Midbrain (tissue), 1 donor: ENCODE measurements at places on chromosomes 12 and 14.
A peak's percentile ranks its signal among the peaks of the same experiment; 100 is the strongest.

GRCh38 chr12:57087010-57087690 lies 1.8 kb upstream of the NAB2 start:
- peak; percentile 57 for DNase-seq

DNA sequence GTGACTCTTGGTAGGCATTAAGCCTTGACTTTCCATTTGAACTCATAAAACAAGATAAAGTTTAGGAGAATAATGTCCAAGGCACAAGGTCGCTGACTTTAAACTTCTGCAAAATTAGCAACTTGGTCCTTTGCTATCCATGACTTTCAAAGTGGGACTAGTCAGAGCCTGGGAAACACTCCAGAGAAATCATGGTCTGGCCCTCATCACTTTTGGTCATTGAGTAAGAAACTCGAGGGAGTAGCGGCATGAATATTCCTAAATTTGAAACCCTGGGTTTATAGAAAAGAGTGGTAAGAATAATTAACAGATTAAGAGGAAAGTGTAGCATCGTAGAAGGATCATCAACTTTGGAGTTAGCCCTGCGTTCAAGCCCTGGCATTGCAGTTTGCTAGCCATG lies 16.9 kb upstream of the APPL2 start:
- no peak for DNase-seq

DNA sequence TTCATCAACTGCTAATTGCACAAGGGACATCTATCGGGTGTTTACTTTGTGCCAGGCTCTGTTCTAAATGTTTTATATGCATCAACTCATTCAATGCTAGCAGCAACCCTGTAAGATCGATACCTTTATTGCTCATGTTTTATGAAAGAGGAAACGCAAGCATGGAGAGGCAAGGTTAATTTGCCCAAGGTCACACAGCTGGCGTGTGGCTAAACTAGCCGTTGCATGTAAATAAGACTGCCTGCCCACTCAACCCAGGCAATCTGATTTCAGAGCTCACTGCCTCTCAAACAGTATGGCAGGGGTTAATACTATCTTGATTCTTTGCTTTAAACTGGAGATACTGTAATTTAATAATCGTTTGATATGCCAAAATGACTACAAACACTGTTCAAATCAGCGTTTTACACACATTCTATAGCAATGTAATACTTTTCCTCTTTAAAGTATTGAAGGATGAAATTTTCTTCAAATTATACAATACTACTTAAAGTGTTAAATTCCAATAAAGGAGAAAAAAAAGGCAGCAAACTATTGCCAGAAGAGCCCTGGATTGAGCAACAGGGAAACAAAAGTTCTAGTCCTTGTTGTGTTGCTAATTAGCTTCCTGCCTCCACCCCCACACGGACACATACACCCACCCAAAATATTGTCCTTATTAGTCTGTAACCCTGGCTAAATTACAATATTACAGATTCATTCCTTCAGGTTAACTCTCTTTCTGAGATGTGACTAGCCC lies 39.1 kb upstream of the DHRS7 start:
- DNase-seq: no peak

DNA sequence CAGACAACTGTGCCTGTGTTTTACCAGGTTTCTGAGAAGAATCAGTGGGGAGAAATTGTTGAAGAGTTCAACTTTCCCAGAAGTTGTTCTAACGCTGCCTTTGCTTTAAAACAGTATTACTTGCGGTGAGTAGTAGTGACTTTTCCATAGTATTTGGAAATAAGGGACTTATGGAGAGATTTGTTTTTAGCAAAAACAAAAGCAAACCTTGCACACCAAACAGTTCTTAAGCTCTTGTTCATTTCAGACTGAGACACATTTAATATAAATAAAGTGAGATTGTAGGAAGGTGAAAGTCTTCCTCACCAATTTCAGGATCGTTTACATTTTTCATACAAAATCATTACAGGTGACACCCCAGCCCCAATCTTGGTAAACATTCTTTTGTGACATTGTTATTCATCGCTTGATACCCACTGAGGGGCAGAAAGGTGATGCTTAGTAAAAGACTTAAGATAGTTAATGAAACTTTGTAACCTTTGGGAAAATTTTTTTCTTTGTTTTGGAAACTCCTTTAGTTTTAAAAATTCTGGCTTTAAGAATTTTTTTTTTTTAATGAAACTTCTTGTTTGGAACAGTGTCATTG lies 1.8 kb downstream of the ARID2 start:
- DNase-seq: no peak

- DNase-seq: no peak
Measured at GRCh38 chr12:69161829-69162228, 77.5 kb upstream of the CPSF6 start.

- DNase-seq: peak; percentile 65
Measured at GRCh38 chr12:111451649-111452129, 46.0 kb downstream of the SH2B3 start.

DNA sequence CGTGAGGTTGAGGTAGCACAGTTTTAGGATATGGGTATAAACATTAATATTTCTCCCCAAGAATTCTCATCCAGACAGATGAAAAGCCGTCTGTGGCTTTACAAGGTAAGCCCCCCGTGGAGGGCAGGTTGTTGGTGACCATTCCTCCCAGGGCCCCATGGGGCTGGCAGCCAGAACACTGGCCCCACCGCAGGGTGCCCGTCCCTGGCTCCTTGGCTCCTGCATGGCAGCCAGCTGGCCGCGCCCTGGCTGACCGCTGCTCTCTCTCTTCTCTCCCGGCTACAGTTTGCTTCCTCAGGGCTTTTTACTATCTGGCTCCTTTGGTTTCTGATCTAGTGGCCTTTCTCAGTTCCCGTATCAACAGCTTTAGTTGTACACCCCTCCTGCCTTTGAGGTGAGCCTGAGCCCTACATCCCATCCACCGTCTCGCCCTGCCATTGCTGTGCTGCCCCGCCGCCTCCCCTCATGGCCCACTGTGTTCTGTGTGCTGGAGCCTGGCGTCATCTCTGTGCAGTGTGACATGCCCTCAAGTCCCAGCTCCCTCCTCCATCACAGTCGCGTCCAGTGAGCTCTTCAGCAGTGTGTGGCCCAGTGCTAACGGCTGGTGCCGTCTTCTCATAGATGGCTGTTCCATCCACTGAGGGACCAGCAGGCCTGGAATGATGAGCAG lies 25.8 kb downstream of the RAB35 start:
- no peak for DNase-seq

DNA sequence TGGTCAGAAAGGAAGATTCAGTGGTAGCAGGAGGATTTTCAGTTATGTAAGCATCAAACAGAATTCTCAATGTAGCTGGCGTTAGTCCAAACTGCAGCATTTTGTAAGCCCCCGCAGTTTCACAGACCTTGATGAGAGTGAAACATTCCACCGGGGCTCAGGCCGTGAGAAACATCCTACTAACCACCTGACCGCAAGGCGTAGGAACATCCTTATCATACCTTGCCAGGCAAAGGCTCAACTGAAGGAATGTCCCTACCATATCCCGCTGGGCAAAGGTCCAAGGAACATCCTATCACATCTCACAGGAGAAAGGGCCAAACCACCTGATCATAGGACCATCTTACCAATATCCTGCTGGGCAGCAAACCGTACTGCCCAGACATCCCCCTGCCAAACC lies 624.8 kb upstream of the TMEM132C start:
- DNase-seq: no peak

DNA sequence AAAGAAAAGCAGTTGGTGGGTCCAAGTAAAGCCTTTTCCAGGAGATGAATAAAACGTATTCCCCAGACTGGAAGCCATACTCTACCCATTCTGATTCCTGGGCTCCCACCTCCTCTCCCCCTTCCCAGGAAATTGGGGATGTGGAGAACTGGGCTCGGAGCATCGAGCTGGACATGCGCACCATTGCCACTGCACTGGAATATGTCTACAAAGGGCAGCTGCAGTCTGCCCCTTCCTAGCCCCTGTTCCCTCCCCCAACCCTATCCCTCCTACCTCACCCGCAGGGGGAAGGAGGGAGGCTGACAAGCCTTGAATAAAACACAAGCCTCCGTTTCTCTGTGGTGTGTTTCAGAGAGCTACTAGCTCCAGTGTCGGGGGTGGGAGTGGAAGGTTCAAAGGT lies 822 bp upstream of the RDH5 start:
- no peak for DNase-seq

GRCh38 chr14:69606258-69607184 lies 4.9 kb upstream of the SUSD6 start:
- no peak for DNase-seq

DNA sequence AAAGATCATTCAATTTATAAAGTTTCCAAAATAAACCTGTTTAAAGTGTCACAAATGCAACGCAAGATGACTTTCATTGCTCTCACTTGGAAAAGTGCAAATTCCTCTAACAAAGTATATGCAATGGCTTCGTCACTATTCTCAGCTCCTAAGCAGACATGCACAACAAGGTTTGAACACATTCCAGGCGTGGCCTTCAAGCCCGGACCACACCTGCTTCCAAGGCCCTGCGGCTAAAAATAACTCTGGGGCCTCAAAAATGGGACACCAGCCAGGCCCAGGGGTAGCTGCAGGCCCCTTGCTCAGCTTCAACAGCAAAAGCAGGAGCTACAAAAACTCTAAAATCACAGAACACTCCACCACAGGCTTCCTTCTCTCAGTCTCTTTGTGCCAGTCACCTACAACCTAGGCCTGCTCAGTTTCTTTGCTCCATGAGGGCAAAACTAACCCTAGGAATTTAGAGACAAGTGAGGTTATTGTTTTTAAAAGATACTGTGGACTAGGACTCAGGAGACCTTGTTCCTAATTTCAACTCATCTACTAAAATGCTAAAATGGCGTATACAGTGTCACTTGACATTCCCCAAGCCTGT lies 29.3 kb downstream of the DUSP16 start:
- no peak for DNase-seq

DNA sequence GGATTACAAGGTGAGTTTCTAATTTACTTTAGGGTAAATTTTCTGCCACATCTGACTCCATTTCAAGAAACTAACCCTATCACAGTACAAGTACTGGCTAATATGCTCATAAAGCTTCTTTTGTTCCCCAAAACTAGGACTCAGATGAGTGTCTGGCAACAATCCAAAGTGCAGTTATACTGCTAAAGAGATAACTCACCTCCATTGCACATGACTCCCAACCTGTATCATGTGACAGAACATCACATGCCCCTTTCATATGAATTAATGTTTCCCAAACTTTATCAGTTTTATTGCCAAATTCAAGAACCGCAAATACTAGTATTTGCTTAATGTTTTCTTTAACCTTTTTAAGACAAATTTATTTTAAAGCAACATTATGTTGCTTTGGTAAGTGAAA lies 3.9 kb upstream of the PPP1R12A start:
- DNase-seq: no peak

GRCh38 chr12:10197879-10198278 lies 14.8 kb upstream of the GABARAPL1 start:
- DNase-seq: no peak

GRCh38 chr14:20680843-20681347 lies 3.5 kb upstream of the RNASE4 start:
- no peak for DNase-seq

GRCh38 chr12:12214201-12214600 lies 52.6 kb downstream of the LRP6 start:
- no peak for DNase-seq

DNA sequence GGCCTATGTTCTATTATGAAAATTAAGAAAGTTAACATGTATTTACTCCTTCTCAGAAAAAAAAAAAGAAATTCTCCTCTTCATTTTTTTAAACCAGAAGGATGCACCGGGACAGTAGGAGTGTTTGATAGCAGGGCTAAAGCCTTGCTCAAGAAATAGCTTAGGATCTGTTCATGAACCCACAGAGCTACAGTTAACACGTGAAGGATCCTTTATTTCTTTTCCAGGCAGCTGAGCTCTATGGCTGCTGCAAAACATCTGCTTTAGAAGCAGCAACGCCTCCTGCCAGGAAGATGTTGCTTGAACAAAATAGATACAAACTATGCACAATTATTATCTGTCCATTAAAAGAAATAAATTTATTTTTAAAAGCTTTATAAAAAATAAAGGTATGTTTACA lies 254.8 kb downstream of the PRKD1 start:
- no peak for DNase-seq

DNA sequence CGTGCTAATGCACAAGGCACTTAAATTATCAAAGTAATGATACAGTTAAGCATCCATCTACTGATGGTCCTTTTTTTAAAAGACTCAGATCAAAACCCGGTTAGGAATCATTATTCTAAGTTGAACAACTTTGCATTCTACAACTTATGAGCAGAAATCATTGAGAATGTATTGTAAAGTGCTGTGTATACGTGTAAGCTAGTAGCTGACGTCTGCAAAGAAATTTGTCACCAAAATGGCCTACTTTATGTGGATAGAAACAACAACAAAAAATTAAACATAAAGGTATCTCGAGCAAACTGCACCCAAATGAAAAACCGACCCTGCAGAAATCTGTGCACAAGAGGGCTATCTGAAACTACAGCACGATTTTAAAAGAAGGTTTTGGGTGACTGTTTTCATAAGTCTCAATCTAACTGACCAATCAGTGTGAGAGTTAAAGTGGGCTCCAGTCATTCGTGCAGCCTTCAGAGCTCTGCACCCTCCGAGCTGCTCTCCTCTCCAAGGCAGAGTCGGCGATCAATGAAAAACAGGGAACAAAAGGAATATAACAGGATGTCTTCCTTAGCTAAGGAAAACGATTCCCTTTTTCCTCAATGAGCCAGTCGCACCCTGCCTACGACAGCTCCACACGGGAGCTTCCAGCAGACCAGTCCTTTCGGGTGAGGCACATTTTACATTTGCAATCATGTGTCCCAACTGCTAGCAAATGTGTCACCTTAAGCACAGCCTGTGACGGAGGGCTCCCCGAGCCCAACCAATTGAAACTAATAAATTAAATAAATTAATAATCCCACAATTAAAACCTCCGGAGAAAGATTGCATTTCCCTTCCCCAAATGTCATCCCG lies 200.7 kb upstream of the FOXN3 start:
- peak; percentile 66 for DNase-seq

GRCh38 chr12:63294327-63294632 lies 143.3 kb upstream of the AVPR1A start:
- DNase-seq: no peak

DNA sequence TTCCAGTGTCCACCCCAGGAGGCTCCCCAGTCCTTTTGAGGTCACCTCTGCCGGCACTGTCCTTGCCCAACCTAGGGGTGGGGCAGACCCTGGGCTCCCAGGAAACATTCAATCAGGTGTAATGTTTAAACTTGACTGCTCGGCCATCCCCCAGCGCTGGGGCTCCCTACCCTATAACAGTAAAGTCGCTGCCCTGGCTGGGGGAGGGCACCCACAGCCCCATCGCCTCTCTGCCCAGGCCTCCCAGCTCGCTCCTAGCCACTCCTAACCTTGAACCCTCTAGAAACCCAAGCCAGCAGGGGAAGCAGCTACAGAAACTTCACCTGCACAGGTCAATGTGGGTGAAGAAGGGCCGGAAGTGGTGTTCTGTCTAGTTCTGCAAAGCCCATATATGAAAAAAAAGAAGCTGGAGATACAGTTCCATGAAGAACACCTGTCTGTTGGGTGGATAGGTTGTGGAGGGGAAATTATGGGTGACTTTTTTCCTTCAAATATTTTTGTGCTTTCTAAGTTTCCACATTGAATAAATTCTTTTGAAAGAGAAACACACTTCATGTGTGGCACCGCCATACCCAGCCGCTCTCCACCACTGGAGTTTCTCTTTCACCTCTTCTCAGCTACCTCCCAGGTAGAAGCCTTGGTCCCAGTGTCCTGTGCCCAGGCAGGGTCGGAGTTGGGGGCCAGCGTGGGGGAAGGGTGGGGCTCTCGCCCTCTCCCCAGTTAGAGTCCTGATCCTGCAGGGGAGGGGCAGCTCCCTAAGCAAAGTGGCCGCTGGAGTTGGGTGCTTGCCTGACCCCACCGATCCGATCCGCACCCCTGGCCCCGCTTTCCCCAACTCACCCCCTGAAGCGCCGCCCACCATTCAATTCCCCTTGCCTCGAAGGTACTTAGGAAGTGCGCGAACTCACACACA lies 1.1 kb downstream of the CLMN start:
- DNase-seq: no peak

- DNase-seq: no peak
Measured at GRCh38 chr14:100899884-100900771, 3.4 kb downstream of the RTL1 start.
